ENCODE measurements at places on chromosomes 6 and 20. TPM values are rescaled to one million over a fixed set of nuclear protein-coding genes. Genes with fewer than 3 reads are reported as not detected.

The PSORS1C2 gene
- polyA plus RNA-seq, result not detected

The SIM1 gene
- not detected for polyA plus RNA-seq

DNA sequence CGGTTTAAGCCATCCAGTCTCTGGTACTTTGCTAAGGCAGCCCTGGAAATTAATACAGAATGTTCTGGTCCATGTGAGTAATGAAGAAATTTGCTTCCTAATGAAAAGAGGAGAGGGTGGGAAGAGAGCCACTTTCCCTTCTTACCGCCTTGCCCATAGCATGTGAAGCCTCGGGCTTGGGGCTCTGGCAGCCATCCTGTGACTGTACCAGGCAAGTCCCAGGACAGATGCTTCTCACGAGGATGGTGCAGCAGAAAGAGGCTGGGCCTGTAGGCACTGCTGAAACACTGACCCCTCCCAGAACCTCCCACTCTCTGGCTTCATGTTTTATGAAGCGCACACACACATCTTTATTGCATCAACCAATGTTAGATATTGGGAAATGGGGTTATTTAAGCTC is 74.8 kb downstream of the IYD start:
- no peaks in the 10 kb centered on the region for H3K4me1 ChIP-seq
- H3K36me3 ChIP-seq, result no peaks in the 10 kb centered on the region
- no peak overlapping the region for H3K27ac ChIP-seq
- no peak for DNase-seq
- no peaks in the 10 kb centered on the region for H3K27me3 ChIP-seq

DNA sequence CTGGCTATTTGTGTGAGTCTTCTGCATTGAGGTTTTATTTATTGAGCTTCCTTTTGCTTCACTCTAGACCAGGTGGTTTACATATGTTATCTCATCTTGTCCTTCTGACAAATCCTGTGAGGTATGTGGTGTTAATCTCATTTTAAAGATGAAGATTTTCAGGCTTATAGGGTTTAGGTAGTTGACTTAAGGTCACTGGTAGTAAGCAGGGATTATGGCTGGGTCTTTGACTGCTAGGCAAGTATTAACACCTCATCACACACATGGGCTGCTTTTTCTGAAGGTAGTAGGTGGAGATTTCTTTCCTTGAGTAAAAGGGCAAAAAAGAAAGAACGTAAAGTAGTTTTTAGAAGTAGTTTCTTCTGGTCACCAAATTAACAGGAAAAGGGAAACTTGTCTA is 72.6 kb downstream of the CDKAL1 start:
- no peak for DNase-seq
- H3K27ac ChIP-seq, result no peak overlapping the region
- H3K27me3 ChIP-seq, result no peaks in the 10 kb centered on the region
- H3K4me1 ChIP-seq, result peaks cover 2% of the 10 kb centered on the region
- H3K36me3 ChIP-seq, result no peaks in the 10 kb centered on the region

DNA sequence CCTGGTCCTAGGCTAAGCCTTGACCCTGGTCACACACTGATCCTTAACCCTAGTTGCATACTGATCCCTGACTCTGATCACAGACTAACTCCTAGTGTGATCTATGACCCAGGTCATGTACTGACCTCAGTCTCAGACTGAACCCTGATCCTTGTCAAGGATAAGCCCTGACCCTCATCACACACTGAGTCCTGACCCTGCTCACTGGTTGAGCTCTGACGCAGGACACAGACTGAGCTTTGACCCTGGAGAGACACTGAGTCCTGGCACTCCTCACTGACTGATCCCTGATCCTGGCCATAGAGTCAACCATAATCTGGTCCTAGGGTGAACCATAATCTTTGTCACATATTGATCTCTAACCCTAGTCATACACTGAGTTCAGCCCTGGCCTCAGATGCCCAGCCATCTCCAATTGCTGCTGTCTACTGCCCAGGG is 37.9 kb downstream of the KCNB1 start:
- peaks cover 47% of the 10 kb centered on the region for H3K27me3 ChIP-seq
- no peak for DNase-seq
- no peaks in the 10 kb centered on the region for H3K36me3 ChIP-seq
- H3K4me3 ChIP-seq, result no peak overlapping the region
- H3K27ac ChIP-seq, result no peak overlapping the region

GRCh38 chr6:1079525-1079924 is 232.4 kb upstream of the FOXQ1 start:
- peaks cover 3% of the 10 kb centered on the region for H3K27me3 ChIP-seq
- no peaks in the 10 kb centered on the region for H3K36me3 ChIP-seq
- H3K27ac ChIP-seq, result no peak overlapping the region
- H3K4me1 ChIP-seq, result peaks cover 13% of the 10 kb centered on the region

GRCh38 chr6:5537132-5537531 is 275.8 kb downstream of the FARS2 start:
- H3K27me3 ChIP-seq, result no peaks in the 10 kb centered on the region
- DNase-seq, result no peak
- 0 out of 2 replicates have a peak, but pooled peaks cover 2% of the 10 kb centered on the region for H3K4me1 ChIP-seq
- H3K27ac ChIP-seq, result no peak overlapping the region
- no peak overlapping the region for H3K4me3 ChIP-seq

All from IMR-90 (cell line).